ENCODE measurements at places on chromosomes 5 and 9. TPM values are rescaled to one million over a fixed set of nuclear protein-coding genes. Genes with fewer than 3 reads are reported as not detected.
A peak's percentile ranks its signal among the peaks of the same experiment; 100 is the strongest.

DNA sequence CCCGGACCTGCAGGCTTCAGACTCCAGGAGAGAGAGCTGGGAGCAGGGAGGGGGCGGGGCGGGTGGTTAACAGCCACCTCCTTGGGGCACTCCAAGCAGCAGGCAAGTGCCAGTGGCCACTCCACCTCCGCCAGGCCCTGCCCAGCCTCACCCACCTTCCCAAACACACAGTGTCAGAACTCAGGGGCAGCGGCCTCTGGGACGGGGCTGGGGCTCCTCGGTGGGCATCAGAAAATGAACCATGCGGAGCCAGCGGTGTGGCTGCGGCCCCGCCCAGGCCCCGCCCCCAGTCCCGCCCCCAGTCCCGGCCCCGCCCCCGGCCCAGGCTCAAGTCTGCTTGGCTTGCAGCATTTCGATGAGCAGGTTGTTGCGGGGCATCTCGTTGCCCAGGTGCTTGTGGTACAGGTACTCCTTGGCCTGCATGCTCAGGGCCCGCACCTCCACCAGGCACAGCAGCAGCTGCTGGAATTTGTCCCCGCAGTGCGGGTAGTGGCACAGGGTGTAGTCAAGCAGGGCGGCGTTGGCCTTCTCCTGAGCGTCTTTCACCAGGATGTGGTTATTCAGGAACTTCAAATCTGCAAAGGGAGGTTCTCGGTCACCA is 24.7 kb downstream of the NR5A1 start:
- DNase-seq: no peak

GRCh38 chr9:36051317-36051716 is 14.6 kb downstream of the RECK start:
- DNase-seq: no peak

GRCh38 chr9:111414406-111414805 is 69.8 kb downstream of the ECPAS start:
- DNase-seq: no peak

- DNase-seq: no peak
These were observed 21.4 kb upstream of the CCNJL start for GRCh38 chr5:160333721-160334120.

GRCh38 chr9:124320062-124320973 is 62.6 kb downstream of the NEK6 start:
- no peak for DNase-seq

DNA sequence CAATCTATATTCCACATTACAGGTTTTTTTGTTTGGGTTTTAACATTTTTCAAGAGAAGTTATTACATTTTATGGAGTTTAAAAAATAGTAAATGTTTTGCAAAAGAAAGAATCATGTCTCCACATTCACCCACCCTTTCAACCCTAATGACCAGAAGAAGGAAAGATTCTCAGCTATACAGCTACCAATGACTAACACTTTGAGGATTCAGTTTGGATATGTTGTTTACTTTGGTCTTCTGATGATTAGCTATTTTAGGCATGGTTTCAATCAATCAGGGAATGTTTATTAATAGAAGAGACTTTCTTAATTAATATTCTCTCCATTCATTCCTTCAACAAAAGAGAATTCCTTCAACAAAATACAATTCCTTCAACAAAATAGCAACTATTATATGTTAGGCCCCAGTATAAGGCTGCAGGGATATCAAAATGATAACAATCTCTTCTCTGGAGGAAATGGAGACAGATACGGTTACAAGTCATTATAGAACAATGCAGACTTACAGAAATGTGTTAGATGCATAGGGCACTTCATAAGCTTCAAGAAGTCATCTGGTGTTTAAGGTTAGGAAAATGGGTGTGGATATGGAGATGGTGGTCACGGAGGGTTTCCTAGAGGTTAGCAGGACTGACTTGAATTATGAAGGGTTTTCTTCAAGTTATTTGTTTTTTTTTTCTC is 9.3 kb upstream of the NR3C1 start:
- DNase-seq: no peak

DNA sequence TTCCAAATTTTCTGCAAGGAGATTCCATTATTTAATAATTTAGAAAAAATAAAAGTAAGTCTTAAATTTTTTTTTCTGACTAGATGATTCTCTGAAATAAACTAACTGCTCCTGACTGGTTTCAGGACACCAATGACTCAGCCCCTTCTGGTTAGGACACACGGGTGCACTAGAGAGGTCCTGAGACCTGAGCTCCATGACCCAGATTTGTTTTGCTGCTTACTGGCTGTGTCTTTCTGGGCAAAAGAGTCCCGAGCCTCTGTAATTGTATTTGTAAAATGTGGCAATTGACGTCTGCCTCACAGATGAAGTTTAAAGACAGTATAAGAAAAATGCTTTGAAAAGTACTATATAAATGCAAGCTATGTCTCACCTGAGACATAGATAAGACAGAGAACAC is 89.1 kb downstream of the SLC24A2 start:
- no peak for DNase-seq

GRCh38 chr5:137266186-137266585 is 232.9 kb downstream of the SPOCK1 start:
- no peak for DNase-seq

GRCh38 chr5:6765612-6766525 is 52.6 kb downstream of the TENT4A start:
- peak; percentile 42 for DNase-seq

- DNase-seq: no peak
These were observed 342.9 kb upstream of the RPS23 start for GRCh38 chr5:82620957-82621600.

DNA sequence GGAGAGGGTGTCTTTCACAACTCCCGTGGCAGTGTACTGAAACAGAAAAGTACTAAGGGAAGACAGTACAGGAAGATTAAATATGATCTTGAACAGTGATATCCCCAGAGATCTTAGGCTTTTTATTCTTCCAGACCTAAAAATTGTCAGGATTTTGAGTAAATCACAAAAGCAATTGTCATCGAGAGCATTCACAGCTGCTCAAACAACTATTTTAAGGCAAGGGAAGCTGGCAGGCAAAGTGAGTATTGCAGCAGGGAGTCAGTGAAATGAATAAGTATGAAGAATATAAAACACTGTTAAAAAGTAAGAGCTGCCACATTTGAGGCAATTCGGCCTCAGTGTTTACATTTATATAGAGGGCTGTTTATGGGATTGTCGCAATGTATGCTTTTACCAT is 479.0 kb downstream of the CAAP1 start:
- no peak for DNase-seq

DNA sequence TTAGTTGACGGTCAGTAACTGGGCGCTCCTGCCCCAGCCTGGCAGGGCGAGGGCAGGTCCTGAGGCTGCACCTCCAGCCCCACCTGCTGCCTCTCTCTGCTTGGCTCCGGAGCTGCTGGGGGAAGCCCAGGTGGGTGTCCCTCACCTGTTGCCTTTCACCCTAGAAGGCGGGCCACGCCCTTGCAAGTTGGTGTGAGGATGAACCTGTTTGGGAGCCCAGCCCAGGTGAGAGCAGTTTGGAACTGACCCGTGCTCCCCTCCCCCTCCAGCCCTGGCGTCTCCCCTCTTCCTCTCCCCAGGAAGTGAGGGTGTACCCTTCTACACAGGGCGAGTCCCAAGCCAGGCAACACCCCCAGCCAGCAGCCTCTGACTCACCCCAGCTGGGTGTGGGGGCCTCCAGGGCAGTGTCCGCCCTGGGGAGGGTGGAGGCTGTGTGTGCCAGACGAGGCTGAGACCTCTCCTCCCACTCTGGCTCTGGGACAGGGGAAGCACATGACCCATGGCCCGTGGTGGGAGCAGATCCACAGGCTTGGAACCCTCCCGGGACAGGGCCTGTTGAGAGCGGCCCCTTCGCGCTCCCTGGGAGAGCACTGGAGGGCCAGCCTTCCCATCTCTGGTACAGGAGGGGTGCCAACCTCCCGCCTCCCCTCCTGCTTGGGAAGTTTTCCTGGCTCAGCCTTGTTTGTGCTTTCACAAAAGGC is 10.4 kb downstream of the LRRC8A start:
- no peak for DNase-seq

- DNase-seq: no peak
These were observed 64.3 kb downstream of the GRIN3A start for GRCh38 chr9:101674165-101674564.

DNA sequence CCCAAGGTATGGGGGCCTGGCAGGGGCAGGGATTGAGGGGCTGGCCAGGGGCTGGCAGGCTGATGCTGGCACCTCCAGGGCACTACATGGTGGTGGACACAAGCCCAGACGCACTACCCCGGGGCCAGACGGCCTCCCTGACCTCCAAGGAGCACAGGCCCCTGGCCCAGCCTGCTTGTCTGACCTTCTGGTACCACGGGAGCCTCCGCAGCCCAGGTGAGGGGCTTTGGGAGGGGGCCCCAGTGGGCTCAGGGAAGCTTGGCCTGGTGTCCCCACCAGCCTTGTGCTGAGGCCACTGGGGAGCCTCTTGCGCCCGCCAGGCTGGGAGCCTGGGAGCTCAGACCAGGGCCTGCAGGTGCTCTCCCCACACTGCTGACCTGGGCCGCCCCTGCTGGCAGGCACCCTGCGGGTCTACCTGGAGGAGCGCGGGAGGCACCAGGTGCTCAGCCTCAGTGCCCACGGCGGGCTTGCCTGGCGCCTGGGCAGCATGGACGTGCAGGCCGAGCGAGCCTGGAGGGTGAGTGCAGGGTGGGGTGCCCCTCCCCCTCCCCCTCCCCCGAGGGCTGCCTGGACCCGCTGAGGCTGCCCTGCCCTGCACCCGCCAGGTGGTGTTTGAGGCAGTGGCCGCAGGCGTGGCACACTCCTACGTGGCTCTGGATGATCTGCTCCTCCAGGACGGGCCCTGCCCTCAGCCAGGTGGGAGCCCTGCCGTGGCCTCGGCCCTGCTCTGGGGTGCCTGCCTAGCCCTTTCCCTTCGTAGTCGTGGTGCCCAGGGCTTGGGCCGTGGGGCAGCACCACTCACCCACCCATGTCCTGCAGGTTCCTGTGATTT is 5.7 kb downstream of the MAMDC4 start:
- DNase-seq: no peak

DNA sequence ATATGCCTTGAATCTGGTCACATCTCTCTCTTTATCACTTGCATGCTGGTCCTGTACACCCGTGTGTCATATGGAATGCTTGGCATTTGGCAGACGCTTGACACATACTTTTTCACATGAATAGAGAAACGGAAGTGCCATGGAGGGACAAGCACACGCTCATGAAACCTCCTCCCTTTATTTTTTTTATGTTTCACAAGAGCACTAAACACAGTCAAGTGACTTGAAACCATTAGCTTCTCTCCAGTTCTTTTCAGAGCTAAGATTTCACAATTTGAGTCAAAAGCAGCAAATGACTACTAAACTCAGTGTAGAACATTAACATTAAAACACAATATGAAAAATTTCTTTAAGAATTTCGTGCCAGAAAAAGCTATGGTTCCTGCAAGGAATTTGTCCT is 151.1 kb downstream of the DOCK2 start:
- DNase-seq: no peak

DNA sequence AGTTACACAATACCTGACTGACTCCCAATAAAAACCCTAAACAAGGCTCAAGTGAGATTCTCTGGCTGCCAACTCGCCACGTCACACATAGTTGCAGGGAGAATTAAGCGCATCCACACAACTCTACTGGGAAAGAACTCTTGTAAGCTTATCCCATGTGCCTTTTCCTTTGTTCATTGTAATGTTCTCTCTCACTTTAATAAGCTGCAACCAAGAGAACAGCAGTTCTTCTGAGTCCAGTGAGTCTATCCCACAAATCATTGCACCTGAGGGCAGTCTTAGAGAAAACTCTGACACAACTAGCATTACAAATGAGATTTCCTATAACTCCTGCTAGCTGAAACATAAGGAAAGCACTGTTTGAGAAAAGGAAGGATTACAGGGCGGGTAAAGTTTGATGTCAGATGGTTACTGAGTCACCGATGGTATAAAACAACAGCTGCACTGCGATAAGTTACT is 27.4 kb downstream of the CENPK start:
- DNase-seq: no peak

DNA sequence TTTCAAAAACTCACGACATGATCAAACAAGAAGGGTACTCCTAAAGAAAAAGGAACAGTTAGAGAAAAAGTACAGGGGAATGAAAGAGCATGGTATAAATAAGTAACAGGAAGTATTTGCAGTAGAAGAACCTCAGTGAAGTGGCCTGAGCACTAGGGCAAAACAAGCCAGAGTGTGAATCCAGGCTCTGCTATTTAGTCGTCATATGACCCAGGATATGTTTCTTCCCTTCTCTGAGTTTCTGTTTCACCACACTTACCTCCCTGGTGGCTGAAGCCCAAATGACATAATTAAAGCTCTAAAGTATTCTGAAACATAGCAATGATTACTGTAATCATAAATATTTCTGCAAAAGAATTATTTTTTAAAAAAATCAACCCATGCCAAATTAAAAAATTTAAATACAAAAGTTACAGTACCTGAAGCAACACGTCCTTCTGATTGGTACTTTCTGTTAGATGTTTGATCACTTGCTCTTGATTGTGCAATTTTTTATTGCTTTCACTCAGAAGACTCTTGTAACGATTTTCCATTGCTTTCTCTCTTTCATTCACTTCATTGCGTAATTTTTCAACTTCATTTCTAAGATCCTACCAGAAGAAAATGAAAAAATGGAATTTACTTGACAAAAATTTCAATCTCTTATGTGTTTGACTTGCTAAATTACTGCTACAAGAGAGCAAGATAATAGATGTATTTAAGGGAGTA is 88.9 kb downstream of the CDK5RAP2 start:
- DNase-seq: no peak

DNA sequence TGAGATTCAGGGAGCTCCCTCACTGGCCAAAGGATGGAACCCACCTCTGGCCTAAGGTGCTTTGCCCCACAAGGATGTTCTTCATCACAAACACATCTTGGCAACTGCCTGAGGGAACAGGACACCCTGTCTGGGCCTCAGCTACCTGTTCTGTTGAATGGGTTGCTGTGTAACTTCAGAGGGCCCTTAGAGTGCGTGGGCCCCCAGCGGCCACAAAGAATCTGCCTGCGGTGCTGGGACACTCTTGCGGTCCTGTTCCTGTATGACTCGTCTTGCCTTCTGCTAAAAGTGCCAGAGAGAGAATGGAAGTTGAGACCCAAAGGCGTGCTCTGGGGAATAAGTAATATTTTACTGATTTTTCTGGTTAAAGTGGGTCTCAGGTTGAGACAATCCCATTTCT is 14.1 kb upstream of the RPL26L1 start:
- DNase-seq: no peak

- DNase-seq: no peak
These were observed 4.5 kb downstream of the LEAP2 start for GRCh38 chr5:132877938-132878337.

DNA sequence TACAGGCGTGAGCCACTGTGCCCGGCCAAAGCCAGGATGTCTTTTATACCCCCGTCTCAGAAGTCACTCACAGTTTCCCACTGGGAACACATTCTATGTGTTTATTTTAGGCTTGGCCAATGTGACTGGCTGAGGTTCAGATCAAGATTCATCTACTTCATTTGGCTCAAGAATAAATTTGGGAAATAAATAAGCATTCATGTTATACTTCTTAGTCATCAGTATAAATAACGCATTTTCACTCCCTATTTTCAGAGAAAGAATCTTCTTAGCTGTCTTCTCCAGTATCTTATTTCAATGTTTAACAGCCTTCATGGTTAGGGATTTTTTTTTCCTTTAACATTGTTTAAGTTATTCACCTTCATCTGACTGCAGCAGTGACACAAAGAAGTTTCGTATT is 11.8 kb downstream of the S100Z start:
- DNase-seq: no peak

GRCh38 chr9:129860653-129861446 is 25.6 kb downstream of the USP20 start:
- DNase-seq: no peak

EIF4EBP3 gene
- total RNA-seq: 16.2 TPM

TCF7 gene
- 643 TPM for total RNA-seq

C5orf34 gene
- 3.8 TPM for total RNA-seq

MCC gene
- 0.81 TPM for total RNA-seq

CCDC192 gene
- not detected for total RNA-seq

DRD1 gene
- not detected for total RNA-seq

PBX3 gene
- 25.1 TPM for total RNA-seq

TLE4 gene
- total RNA-seq: 102 TPM

TGFBI gene
- total RNA-seq: 22.1 TPM

Data from naive thymus-derived CD4-positive, alpha-beta T cell (primary cell).